Stimulated activated CD8-positive, alpha-beta memory T cell treated with anti-CD3 and anti-CD28 coated beads, Interleukin-15, amount 100 ng/mL, for 4 hours (primary cell): ENCODE measurements at places on chromosomes 4 and X.

DNA sequence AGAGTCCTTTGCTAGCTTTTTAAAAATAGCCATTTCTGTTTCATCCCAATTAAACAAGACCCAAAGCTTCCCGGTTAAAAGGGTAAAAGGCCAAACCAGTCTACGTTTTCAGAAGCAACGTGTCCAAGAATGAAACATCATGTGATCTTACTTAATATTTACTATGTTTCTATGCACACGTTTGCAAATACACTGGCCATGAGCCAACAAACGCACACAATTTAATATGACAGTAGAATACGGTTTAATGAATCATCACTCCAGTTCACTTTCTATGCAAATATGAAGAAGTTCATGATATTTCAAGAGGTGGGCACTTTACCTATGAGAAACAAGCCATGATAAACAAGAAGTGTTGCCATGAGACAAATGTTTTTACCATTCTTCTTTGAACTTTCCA is 4.3 kb downstream of the NR0B1 start:
- DNase-seq, result no peak

DNA sequence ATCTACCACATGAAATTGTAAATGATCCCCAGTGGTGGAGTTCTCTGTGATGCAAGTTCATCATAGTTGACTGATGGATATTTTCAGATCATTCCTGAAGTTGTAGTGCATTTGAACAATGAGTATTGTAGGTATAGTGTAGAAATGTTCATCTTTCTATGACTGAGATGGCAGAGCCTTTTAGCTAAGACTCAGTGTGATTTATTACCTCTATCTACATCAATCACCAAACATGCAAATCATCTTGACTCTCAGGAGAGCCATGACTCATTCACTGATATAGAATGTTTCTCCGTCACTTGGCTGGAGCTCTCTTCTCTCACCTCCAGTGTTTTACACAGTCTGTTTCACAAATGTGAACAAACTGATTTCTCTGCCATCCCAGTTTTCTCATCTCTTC is 392.6 kb downstream of the IL1RAPL1 start:
- no peak for DNase-seq

DNA sequence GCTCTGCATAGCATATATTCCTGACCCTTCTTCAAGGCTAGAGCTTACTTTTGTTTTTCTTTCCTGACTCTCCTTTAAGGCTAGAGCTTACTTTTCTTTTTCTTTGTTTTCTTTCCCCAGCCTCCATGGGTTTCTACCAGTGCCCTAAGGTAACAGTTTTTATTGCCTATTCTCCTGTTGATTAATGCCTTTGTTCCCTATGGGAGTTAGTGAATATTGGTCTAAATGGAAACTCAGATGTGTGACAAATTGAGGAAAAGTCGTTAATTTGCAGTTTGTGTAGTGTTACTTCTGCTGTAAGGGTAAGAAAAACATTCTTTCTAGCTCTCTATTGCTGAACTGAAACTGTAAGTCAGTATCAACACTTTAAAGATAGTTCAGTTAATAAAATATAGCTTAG is 358.7 kb downstream of the IL15 start:
- DNase-seq, result no peak

GRCh38 chr4:13641084-13641483 is 13.6 kb upstream of the BOD1L1 start:
- no peak for DNase-seq

GRCh38 chr4:98682719-98683118 is 24.3 kb upstream of the TSPAN5 start:
- DNase-seq, result no peak

DNA sequence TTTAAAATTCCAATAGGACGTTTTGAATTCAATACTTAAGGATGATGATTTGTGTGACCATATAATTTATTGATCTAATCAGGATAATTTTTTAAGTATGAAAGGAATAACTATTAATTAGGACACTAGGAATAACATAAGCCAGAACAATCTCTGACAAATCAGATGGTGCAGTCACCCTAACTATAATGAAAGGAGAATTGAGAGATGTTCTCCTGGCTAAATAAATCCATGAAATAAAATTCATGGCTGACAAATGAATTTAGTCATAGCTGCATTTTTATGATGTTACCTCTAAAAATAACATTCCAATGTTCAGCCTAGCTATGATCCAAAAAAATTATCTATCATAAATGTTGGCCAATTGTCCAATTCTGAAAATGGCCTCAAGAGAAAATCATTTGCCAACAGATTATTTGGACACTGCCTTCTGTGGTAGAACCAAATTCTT is 190.6 kb upstream of the NEIL3 start:
- no peak for DNase-seq

GRCh38 chr4:172404676-172405075 is 591.5 kb downstream of the GALNTL6 start:
- no peak for DNase-seq

- no peak for DNase-seq
Measured at GRCh38 chrX:43592597-43592996, 63.5 kb upstream of the MAOA start.

DNA sequence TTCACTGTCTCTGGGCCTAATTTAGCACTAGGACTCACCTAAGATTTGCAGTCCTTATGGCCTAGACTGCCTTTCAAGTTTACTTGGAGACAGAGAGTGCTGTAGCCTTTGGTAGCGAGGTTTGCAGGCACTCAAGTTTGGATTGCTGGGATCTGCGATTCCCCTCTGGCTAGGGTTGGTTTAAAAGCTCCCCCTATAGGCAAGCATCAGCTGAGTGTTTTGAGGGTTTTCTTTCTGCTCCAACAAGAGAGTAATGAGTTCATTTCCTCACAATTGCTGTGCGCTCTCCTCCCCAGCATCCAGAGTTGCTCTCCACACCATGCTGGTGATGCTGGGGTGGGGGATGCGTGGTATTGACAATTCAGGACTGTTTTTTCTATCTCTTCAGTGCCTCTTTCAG is 206.9 kb downstream of the GLUD2 start:
- no peak for DNase-seq

DNA sequence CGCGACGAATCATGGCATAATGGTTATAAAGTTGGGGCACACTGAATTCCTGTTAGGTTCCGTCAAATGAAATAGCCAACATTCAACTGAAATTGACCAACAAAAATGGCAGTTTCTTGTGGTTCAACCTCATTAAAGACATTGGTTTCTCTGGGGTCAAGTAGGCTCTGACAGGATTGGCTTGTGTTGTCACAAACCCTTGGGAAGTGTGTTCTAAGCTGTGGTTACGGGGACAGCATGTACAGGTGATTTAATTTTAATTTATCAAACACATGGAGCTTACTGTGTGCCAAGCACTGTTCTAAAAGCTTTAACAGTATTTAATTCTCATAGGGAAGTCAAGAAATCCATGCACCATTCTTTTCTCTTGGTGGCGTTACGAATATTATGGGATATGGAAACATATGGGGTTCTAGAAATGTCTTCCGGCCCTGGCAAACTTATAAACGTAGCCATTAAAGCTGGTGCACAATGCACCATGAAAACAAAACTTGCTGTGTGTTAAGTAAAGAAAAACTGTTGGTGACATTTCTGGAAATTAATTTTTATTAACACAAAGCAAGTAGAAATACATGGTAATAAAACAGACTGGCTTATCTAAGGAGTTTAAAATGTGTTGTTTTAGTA is 891 bp downstream of the XK start:
- DNase-seq, result no peak

DNA sequence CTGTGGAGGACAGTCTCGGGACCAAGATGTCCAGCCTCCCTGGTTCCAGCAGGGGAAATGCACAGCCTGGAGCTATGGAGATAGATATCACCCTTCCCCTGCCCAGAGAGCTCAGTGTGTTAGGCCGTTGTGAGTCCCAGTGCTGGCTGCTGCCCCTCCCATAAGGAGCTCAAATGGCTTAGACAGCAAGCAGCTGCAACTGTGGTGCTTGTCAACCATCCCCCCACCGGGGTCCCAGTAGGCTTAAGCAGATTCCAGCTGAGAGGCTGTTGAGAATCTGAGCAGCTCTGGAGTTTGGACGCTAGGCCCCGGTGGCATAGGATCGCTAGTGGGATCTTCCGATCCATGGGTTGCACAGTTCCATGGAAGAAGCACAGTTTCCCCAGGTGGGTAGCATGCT is 181.8 kb upstream of the POF1B start:
- no peak for DNase-seq
